Right ventricle myocardium superior (tissue), 1 donor: ENCODE measurements at places on chromosomes 7 and 10.

DNA sequence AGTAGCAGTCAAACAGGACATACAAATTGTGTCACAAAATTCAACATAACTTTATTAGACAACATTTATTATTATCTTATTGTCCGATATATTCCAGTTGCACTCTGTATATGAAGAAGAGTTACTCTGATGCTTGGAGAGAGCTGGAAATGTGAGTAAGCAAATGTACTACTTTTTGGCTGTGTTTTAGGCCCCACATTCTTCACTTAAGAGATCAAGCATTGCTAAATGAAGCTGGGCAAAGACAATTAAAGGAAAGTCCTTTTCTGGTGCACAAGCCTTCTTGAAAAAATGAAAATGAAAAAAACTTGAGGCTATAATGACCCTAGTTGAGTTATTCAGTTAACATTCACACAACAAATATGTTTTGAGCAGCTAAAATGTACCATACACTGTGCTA, 26.1 kb downstream of the MYPN start:
- no peak for DNase-seq

DNA sequence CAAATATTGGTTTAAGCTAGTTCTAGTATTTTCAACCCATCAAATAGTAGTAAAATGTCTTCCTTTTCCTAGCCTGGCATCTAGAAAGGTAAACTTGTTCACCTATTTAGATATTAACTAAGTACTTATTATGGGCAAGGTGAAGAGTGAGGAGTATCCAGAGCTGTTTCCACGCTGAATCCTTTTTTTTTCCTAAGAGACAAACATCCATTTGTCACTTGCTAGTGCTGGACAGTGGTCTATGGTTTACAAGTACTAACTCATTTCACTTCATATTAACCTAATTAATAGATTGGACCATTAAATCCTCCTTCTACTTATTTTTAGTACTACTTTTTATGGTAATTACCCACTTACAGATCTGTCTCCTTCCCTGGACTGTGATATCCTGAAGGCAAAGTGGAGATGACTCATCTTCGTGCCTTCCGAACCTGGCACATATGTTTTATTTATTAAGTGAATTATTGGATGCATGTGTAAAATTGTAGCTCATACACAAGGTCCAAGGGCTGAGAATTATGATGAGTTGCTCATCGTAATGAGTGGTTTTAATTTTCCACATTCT, 159.6 kb upstream of the IGFBP3 start:
- DNase-seq, result no peak

GRCh38 chr7:77461842-77462241, 45.7 kb upstream of the GSAP start:
- no peak for DNase-seq

DNA sequence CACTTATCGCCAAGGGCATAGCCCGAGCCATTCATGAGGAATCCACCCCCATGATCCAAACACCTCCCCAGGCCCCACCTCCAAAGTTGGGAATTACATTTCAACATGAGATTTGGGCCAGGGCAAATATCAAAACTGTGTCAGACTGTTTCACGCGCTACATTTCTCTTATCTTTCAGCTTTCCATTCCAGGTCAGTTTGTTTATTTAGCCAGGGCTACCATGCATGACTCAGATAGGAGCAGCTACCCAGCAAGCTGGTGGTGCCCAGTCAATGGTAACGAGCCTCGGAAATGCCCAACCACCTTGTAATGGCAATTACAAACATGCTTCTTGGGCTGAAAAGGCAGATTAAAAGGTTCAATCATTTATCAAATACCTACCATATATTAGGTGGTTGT, 43.6 kb upstream of the BAMBI start:
- no peak for DNase-seq

DNA sequence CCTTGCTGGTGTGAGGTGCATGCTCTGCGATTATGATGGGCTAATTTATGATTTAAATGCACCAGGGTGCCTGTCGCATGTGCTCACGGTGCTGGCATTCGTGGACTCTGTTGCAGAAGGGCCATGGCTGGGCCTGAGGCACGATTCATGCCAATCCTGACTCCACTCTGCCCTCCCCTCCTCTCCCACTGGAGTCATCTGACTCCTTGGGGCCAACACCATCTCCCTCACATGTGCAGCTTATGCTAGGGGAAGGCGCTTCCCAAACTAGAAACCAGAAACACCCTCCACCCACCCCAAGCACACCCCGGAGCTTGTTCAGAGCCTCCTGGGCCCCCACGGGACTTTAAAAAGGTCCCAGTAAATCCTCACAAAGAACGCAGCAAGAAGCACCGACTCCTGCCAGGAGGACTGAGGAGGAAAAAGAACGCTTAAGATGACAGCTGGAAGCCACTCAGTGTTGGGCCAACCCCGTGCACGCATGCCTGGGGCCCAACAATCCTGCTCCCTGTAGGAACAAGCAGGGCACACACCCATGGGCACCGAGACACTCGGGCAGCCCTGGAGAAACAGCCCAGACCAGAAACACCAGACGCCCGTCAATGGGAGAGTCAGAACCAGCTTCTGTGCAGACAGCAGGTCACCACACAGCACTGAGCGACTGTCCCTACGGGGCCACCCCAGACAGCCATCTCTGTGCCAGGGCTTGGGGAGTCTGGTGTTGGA, 14.1 kb downstream of the BRI3 start:
- no peak for DNase-seq

GRCh38 chr10:23157691-23158369, 34.3 kb upstream of the PTF1A start:
- no peak for DNase-seq

GRCh38 chr10:12214763-12215218, 18.8 kb downstream of the CDC123 start:
- DNase-seq, result no peak

- no peak for DNase-seq
These were observed 78.4 kb upstream of the LEP start for GRCh38 chr7:128162666-128163065.

GRCh38 chr10:117801691-117802090, 245.1 kb downstream of the RAB11FIP2 start:
- DNase-seq, result no peak

DNA sequence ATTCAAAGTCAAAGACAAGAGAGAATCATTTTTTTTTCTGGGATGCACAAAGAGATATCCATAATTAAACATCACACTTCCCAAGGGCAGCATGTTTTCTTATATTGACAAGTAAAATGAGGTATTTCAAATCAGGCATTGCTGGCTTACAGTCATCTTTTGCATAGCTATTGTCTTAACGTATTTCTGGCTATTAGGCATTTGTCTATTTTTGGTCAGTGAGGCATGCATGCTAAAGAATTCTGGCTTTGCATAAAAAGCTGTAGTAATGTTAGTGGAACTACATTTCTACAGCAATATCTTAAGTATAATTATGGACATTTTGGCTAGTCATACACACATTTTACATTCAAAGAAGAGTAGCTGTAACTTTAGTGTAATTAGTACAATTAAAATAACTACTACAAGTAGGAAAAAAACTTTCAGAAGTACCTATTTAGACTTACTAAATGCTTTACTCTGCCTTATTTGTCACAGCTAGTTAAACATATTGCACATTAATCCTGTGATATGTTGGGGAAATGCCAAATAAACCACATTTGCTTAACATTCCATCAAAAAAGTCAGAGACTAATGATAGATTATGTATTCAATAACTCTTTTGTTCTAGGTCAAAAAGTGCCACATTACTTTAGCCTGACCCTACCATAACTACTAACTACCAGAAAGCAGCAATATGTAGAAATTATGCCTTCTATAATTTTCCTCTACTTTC, 76.4 kb downstream of the RELN start:
- DNase-seq, result no peak

DNA sequence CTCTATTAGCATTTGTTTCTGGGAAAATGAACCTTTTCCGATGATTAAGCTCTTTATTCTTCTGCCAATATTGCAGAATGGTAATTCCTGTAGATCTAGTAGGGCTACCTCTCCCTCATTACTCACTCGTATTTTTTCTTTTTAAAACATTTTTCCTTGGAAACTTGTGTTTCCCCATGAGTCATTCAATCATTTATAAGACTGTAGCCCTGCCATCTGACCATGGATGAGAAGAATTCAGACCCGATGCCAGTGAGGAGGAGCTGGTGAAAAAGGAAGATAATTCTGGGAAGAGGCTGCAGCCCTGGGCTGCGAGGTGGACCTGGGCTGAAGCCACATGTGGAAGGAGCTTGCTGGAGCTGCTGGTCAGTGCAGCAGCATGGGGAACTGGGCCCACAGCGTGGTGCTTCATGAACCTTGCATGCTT, 242.8 kb downstream of the KLF6 start:
- DNase-seq, result no peak

DNA sequence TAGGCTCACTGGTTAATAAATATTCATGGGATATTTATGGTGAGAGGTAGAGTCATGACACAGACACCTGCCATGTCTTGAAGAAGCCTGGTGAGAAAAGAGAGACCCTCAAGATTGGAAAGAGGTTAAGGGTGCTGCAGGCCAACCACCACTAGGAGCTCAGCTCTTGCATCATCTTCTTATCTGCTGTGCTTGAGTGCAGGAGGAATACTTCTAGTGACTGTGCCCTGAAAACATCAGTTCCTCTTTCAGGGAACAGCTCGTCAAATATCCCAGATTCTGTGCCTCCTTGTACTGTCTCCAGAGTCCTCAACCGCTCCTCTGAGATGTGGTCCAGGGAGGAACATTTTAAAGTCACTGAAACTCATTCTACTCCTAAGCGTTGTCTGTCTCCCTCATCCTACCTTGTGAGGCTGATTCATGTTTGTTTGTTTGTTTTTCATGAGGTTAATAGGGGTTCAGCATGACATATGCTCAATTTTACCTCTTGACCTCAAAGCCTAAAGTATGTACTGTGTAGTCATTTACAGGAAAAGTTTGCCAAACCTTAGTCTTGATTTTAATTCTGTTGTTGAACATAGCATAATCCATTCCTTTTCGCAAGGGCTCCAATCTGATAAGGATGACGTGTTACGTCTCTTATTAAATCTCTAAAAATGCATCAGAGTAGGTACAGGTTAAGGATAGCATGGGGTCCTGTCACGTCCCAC, 293.1 kb downstream of the C7orf25 start:
- DNase-seq, result no peak

DNA sequence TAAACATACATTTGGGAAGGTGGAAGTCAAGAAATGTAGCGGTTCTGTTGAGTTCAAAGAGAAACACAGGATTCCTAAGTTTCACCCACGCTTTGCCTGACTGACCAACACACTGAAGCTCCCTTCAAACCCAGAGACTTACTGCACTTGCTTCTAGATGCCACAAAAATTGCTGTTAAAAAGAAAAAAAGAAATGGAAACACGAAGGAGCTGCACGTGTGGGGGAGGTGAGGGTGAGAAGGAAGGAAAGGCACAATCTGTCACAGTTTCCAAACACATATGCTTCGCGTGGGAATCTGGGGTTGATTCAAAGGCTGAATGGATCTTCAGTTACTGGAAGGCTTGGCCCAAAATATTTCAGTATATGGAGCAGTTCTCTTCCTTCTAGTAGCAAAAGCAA, 495.6 kb downstream of the DNAJB6 start:
- DNase-seq, result no peak

DNA sequence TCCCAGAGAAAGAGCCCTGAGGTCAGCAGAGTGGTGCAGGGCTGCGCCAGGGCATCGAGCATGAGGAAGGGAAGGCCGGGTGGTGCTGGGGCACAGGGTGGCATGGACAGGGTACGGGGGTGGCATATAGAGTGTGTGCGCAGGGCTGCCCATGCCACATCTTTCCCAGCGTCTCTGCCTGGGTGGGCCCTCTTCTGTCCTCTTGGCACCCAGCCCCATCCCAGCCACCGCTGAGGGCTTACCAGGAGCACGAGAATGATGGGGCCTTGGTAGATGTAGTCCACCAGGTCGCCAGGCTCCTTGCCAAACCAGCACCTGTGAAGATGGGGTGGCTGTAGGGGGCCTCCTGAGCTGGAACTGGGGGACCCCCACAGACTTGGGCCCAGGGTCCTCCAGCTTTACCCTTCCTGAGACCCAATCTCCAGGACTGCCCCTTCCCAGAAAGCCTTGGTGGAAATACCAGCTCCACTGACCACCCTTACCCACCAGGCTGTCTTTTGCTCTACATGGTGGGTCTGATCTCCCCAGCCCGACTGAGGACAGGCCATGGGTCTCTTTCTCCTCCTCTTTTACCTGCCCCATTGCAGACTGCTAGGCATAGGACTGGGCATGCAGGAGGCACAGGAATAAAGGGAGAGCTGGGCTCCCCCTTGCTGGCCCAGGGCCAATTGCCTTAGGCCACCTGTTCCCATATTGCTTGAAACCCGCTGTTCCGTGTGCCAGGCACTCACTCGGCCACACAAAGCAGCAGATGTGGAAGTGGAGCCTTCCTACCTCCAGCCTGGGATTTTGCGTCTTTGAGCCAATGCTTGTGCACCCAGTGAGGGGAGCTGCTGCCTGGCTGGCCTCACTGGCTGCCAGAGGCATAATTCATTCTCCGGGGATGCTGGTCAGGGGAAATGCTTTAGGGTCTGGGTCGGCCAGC, 21.7 kb downstream of the CRHR2 start:
- no peak for DNase-seq

DNA sequence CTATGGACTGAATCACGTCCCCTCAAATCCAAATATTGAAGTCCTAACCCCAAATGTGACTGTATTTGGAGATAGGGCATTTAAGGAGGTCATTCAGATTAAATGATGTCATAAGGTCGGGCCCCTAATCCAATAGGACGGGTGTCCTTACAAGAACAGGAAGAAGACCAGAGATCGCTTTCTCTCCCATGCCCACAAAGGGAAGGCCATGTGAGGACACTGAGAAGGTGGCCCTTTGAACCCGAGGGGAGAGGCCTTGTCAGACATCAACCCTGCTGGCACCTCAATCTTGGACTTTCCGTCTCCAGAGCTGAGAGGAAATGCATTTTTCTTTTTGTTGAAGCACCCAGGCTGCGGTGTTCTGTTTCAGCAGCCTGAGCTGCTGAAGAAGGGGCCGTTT, 72.3 kb upstream of the KLF6 start:
- no peak for DNase-seq

DNA sequence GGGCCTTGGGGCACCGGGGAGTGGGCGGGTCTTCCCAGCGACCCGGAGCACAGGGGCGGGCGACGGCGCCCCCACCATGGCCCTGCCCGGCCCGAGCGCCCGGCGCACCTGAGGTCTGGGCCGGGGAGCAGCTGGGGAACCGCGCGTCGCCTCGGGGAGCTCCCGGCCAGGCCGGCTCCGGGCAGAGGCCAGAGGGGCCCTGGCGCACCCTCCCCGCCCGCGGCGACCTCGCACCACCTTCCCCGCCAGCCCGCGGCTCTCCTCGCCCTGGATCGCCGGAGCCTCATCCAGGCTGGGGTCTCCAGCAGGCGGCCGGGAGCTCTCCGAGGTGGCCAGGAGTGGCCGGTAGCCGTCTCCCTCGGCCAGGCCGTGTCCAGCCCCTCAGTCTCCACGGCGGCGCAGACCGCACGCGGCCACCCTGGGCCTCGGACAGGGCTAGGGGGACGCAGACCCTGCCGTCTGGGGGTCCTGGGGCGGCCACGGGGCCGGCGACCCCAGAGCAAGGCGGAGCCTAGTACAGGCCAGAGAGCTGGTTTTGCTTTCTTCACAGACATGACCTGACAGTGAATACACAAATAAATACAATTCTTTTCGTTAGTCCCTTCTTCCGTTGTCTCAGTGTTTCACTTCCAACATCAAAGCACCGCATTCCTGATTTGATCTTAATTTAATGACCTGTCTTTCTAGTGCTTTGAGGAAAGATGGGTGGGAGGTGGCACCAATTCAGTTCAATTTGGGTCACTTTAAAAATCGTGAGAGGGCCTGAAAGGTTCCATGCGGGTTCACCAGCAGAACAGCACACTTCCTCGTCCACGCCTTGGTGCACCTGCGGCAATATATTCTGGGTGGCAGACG, 356.9 kb downstream of the DNAJB6 start:
- DNase-seq, result no peak
